ENCODE measurements at places on chromosomes 1 and 21.

DNA sequence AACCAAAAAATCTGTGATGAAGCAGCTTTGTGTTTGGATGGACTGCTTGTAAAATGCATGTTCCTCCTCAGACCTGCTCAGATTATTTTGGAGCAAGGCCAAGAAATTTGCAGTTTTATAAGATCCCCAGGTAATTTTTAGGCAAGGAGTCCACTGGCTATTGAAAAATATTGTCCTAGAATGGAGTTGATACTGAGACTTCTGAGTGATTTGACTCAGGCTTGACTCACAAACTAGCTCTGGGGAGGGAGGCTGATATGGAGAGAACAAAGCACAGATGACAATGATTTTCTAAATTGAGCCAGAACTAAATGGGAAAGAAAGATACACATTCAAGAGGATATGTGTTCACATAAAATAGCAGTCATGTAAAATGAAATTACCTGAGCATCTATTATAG lies 36.7 kb downstream of the AGL start:
- no peak for DNase-seq

DNA sequence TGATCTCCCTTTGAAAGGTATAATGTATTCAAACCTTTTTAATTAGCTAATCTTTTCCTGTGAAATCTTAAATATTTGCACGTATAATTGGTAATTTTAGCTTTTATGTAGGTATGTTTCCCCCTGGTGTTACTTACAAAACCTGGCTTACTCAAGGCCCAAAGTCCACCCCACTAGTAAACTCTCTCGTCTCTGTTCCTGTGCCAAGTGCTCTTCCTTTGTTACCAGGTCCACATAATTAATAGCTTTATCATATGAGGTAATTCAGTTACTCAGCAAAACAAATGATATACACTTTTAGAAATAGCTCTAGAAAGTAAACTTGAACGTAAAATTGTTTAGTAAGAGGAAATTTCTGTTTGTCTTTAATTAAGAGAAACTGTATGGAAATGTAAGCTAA lies 36.7 kb downstream of the NFIA start:
- DNase-seq, result no peak

DNA sequence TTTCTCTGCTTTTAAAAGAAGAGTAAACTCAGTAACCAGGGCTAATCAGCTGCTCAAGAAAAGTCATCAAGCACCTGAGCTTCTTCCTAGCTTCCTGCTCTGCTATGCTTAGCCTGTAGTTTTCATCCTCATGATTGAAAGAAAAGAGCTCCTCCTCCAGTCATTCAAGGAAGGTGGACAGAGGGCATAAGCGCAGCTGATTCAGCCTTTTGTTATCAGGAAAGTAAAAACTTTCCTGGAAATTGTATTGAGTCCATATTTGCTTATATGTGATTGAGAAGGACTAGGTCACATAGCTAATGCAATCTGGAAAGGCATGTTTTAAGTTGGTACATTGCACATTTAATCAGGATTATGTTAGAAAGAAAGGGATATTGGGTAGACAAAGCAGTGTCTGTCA lies 8.5 kb upstream of the BACH1 start:
- DNase-seq, result no peak

DNA sequence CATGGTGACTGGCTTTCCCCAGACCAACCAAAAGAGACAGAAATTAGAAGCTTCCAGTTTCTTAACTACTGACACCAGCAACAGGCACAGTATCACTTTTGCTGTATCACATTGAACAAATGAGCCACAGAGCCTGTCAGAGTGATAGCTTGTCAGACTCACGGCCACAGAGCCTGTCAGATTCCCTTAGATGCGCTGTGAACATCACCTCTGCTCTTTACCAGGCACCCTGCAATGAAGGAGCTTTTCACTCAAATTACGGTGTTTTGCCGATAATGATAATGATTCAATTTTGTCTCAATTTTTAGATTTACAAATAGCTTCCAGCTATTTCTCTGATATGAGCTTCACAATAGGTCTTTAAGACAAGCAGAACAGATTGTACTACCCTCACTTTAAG lies 107.9 kb upstream of the GNG12 start:
- no peak for DNase-seq

DNA sequence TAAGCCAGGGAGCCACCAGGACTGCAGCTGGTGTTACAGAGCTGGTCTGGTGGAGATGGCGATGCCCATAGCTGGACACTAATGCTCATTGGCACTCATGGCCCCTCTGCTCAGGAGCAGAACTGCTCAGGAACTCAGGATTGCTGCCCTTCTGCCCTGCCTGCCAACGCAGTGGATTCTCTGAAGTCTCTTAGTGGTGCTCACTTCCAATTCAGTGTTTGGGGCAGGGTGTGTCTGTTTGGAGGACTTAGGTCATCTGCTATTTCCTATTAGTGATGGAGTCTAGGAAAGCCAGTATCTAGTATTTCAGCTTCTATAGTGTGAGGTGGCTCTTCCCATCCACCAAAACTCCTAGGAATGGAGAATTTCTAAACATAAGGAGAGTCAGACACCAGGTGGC lies 29.1 kb downstream of the S100A10 start:
- no peak for DNase-seq

GRCh38 chr1:88867743-88868521 lies 23.4 kb downstream of the GTF2B start:
- no peak for DNase-seq

DNA sequence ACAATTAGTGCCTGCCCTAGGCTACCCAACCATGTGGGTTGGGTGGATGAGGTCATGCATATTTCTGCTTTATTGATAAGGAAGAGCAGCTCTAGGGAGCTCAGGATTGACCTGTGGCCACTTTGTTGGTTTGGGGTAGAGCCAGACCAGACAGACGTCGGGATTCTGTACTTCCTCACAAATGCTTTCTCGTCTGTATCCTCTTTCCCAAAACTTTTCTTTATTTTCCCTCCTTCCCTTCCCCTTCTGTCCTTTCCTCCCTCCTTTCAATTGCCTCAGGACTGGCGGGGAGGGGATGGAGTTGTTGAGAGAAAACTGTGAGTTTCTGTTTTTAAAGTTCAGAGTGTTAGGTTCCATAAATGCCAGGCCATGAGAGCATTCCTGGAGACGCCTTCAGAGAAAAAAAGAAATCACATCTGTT lies 68.0 kb downstream of the UCK2 start:
- DNase-seq, result no peak

DNA sequence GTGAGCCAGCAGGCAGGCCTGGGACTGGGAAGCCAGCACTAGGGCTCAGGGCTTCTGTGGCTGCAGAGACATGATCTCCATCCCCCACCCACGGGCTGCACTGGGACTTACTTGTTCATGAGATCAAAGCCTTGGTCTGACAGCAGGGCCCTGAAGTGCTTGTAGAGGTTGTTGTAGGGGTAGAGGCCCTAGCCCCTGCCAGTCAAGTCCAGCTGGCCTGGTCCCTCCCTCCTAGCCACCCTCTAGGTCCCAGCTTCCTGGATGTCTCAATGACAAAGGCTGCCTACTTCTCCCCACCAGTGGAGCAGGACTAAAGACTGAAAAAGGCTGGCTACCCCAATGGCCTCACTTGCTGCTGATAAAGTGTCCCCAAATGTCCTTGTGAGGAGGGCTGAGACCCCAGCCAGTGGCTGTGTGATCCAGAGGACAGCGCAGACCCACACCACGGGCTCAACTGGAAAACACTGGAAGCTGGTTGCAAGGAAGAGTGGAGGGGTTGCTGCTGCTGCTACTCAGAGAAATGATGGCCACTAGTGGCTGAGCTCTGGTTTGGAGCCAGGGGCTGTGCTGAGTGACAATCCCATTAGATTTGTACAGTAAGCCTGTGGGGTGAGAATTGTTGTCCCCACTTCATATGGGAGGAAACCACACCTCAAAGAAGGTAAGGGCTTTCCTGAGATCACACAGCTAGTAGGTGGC lies 1.4 kb downstream of the HTR1D start:
- no peak for DNase-seq

- DNase-seq, result no peak
These were observed 59.0 kb downstream of the UBE2T start for GRCh38 chr1:202282596-202283283.

DNA sequence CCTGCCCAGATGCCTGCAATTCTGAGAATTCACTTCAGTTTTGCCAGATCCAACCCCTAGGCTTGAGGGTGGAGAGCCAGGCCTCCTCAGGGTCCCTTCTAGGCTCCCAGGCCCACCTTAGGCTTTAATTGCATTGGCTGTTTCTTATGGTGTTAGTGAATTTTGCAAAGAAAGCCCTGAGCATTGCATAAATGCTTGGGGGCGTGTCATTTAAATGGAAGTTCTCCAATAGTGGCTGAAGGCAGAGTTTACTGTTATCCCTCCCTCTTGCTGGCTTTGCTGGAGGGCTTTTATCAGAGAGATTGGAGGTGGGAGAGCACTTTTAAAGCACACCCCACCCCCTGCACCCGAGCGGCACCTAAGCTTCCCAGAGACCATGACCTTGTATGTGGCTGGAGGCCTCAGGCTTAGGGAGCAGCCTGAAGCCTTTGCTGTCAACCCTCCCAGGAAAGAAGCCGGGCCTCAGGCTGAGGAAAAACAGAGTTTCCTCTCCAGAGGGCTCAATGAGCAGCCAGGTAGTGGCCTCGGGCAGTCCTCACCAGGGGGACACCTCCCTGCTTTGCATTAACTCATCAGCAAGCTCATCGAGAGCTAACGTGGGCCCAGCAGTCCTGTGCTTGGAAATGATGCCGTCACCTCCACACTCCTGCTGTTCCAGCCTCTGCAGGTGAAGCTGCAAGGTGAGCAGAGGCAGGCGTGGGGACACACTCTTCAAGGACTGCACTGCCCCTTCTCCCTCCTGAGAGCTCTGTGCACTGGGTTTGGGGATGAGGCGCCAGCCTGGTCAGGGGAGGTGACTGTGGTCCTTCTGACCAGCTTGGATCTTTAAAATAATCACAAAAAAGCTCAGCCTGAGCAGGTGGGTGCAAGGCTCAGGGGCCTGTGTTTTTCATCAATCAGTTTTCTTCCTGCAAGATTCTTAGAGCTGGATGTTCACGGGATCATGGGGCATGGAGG lies 58.0 kb downstream of the STUM start:
- no peak for DNase-seq

- DNase-seq, result no peak
These were observed 6.1 kb downstream of the TIE1 start for GRCh38 chr1:43306688-43307457.

DNA sequence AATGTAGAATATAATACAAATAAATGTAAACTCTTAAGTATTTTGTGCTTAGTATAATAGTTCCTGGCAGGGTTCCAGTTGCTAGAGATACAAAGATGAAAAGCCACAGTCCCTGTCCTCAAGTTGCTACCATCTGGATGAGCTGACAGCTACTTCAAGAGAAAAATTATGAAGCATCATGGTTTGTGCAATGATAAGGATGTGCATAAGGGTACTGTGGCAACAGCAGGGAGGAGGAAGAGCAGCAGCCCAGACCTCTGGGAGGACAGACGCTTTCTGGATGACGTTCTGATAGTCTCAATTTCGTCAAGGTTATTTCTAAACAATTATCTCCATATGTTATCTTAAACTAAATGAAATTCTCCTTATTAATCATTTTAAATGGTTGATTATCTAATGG lies 198.9 kb downstream of the NTNG1 start:
- no peak for DNase-seq

GRCh38 chr1:157162345-157162744 lies 24.1 kb upstream of the ETV3 start:
- DNase-seq, result no peak

DNA sequence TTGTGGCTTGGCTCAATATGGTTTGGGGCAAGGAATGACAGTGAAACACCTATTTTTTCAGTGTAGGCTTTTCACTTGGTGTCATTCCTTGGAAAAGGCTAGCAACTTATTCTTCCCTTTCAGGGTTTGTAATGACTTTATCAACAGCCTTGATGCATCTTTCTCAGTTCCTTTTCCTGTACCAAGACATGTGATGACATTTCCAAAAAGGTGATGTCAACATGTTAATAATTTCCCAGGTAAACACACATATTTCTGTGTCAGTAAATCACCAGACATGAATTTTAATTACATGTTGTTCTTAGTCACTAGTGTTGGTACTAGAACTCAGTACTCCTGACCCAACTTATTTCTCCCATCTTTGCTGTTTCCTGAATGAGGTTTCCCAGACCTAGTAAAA lies 37.8 kb upstream of the RRP15 start:
- no peak for DNase-seq

- no peak for DNase-seq
These were observed 12.1 kb downstream of the BSND start for GRCh38 chr1:55010887-55011217.

DNA sequence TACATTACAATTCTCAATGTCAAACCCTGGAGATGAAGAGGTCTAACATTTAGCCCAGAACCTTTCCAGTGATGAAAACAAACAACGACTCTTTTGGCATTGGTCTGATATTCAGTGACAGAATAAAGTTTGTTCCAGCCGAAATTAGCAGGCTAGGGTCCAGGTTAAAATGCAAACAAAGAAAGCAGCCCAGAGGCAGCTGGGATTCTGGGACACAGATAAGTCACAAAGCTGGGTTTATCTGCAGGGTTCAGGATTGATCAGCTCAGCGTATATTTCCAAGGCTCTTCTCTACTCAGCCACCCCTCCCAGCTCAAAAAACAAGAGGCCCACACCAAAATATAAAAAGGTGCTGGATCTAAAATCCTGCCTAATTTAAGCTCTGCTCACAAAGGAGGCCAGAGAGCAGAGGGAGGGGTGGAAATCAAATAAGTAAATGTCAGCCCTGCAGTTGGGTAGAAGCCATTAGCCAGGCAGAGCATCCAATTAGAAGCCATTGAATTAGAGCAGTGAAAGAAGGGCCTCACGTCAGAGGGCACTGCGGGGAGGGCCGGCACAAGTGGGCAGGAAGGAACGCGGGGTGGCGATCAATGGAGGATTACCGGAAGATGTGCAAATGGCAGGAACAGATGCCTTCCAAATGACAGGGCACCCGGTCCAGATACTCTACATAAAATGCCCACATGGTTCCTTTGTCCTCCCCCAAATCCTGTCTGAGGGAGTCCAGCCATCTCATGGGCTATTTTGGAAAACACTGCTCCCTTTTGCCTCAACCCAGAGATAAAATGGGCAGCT lies 3.2 kb upstream of the KLHDC8A start:
- DNase-seq, result peak; percentile 77

DNA sequence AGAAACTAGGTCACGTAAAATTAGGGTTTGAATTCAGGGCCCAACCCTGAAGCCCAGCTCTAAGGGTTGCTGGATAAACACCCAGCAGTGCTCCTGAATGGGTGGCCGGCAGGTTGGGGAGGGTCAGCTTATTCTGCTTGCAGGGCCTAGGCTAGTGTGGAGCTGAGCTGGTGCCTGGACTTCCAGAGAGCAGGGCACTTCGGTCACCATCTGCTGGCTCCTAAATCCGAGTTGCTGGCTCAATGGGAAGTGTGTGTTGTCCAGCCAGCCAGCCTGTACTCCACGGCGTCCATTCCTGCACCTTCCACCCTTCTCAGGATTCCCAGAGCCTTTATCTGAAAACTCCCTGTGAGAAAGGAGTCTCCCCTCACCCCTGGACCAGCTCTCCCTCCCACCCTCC lies 23.0 kb downstream of the TRIM67 start:
- DNase-seq, result no peak

- DNase-seq, result no peak
These were observed 154.4 kb downstream of the NR5A2 start for GRCh38 chr1:200181861-200182260.

GRCh38 chr1:29456685-29457435 lies 220.5 kb downstream of the PTPRU start:
- no peak for DNase-seq
